ENCODE measurements at places on chromosomes 16 and 17.
A peak's percentile ranks its signal among the peaks of the same experiment; 100 is the strongest.

- no peak for DNase-seq
These were observed 21.4 kb downstream of the ENPP7 start for GRCh38 chr17:79752175-79752574.

DNA sequence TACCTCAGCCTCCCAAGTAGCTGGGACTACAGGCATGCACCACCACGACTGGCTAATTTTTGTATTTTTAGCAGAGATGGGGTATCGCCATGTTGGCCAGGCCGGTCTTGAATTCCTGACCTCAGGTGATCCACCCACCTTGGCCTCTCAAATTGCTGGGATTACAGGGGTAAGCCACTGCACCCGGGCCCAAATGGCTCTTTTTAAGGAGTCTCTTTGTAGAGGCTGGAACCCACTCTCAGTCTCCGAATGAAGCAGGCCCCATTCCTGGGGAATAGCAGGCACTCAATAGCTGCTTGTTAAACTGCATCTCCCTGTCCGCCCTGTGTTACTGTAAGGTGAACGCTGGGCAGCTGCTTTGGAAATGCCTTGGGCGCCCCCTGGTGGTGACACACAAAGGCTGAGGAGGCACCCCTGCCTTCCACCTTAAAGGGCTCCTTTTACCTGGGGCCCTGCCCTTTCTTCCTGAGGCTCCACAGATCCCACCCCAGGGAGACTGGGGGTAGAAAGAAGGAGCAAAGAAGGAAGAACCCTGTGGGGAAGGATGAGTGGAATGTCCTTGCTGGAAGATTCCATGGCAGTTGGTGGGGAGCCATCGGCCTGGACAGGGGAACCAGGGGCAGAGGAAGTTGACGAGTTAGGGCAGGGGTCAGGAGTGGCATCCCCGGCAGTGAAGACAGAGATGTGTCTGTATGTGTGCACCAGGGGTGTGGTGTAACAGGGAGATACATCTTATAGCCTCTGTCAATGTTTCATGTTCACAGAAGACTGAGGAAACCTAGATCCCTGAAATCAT lies 6.1 kb upstream of the SP2 start:
- peak; percentile 63 for DNase-seq

DNA sequence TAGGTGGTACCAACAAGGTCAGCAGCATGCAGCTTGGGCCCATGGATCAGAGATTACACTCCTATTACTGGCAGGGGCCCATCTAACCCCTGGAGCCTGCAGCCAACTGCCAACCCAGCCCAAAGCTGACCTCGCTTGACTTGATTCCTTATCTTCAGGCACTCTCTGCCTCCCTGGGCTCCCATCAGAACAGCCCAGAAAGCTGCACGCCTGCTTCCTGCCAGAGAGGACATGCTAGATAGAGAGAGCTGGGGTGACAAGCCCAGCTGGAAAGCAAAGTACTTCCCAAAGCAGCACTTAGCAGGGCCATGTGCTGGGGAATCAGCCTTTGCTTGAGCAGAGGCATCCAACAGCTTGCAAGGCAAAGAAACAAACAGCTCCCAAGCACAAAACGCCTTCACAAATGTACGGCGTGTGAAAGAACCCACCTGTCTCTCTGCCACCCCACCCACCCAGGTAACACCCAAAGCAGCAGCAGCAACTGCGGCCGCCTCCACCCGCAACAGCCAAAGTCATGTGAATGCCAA lies 74.2 kb upstream of the NLK start:
- no peak for DNase-seq

- DNase-seq = no peak
These were observed 32.5 kb downstream of the SPHK1 start for GRCh38 chr17:76416899-76417298.

DNA sequence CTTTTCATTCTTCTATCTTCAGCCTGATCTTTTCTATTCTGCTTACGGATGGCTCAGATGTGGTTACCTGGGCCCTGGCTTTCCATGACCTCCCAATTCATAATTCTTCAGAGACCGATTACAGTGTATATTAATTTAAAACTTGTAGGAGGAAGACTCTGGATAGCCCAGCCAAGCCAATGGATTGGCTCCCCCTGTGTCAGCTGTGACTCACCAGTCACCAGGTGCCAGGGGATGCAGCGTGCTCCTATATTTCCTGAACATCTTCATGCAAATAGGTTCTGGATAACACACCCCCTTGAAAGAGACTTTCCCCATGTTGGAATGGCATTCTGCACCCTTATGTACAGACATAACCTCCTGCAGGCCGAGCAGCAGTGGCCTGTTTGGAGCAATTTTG lies 208.3 kb upstream of the WSCD1 start:
- DNase-seq = no peak

DNA sequence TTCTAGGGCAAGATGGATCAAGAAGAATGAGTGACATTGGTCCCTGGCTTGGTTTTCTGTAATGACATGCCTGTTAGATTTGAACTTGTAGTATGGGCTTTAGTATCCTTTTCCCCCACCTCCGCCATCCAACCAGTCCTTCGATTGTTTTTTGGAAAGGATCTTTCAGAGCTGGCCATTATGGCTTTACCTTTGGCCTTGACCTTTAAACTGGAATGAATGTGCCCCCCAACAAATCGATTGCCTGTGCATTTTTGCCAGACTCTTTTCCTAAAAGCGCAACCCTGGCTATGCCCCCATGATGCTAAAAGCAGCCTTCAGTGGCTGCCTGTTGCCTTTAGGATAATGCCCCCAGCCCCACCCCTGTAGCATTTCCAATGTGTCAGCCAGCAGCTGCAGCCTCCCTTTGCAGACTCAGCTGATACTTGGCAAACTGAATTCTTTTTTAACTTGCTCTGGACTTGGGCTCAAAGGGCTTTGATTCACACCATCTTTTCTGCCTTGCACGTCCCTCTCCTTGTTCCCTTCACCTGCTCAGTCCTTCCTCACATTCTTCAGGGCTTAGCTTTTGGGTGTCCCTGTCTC lies 4.0 kb downstream of the GPRC5C start:
- DNase-seq = no peak

All from COLO829 (cell line).